ENCODE measurements at places on chromosomes 11 and 22.

- no peak for DNase-seq
Measured at GRCh38 chr11:116457336-116458007, 315.3 kb downstream of the BUD13 start.

- DNase-seq, result peak; percentile 59
Measured at GRCh38 chr11:92240916-92241315, 16.3 kb downstream of the FAT3 start.

GRCh38 chr11:64164392-64165312, 1.3 kb downstream of the MACROD1 start:
- peak; percentile 67 for DNase-seq

DNA sequence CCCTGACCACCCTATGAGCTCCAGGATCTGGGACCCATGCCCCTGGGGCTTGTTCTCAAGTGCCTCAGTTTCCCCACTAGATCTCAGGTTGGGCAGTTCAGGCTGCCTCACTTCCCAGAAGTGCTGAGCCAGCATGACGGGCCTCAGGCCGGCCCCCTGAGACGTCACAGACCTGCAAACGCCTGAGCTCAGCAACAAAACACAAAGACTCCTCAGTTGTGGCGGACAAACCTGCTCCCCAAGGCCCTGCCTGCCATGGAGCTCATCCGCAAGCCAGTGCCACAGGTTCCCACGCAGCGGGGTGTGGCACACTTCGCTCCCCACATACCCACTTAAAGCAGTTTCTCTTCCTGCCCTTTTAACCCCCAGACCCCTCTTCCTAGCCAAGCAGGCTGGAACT, 45.2 kb downstream of the NECTIN1 start:
- DNase-seq, result no peak

- no peak for DNase-seq
Measured at GRCh38 chr11:132286106-132286505, 915.7 kb downstream of the NTM start.

GRCh38 chr11:9774591-9775397, 110.9 kb downstream of the SWAP70 start:
- no peak for DNase-seq

DNA sequence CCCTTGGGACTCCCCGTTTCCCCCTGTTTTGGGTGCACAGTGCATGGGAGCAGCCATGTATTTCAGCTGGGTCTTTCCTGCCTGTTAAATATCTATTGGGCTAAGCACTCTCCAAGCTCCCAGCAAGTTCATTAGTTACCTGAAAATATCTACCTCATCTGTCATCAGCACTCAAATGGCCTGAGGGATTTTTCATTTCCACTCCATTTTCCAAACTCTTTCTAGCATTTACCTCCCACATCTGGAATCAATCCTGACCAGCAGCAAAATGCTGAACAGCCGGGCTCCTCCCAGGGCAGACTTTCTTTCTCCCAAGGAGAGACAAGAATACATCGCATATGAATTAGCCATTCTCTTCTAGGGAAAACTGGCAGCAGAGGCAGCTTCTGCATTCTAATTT, 273.5 kb upstream of the MPPED2 start:
- DNase-seq, result no peak

DNA sequence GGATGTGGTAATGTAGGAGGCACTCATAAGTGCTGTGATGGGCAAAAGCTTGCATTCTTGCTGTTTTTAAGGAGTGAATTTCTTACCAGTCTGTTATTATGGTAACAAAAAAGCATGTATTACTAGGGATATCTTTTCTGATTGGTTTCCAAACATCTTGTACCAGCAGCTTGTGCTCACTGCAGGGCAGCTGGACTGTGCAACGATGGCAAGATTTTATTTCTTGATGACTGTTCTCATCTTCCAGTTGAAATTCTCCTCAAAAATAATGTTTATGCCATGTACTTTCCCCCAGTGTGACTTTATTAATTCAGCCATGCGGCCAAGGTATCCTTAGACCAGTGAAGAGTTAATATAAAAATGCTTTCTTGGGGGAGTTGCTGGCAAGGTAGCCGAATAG, 35.4 kb downstream of the EMSY start:
- no peak for DNase-seq

- no peak for DNase-seq
Measured at GRCh38 chr22:18104566-18104965, 6.0 kb upstream of the TUBA8 start.

Measured in GM23338 (cell line).